ENCODE measurements at places on chromosomes 2 and 18.

GRCh38 chr2:202613479-202613878 is 21.3 kb upstream of the FAM117B start:
- DNase-seq, result no peak

GRCh38 chr2:8535821-8536685 is 145.8 kb upstream of the ID2 start:
- no peak for DNase-seq

DNA sequence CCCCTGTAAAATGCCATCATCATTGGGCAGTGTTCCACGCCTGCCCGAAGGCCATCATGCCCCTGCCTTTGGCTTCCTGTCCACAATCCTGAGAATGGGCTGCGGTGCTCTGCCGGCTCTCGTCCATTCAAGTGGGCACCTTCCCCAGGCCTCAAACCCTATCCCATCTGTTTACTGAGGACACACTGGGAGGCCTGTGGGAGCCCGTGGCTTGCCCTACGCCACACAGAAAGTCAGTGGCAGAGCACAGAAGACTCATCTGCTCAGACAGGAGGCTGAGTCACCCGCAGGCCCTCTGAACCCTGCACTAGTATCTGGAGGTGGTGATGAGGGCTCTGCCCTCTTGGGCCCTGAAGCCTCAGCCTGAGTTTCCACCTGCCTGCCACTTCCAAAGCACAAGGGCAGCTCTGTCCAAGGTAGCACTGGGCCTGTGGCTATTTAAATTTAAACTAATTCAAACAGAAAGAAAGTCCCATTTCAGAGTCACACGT is 19.1 kb upstream of the ANKRD53 start:
- DNase-seq, result no peak

DNA sequence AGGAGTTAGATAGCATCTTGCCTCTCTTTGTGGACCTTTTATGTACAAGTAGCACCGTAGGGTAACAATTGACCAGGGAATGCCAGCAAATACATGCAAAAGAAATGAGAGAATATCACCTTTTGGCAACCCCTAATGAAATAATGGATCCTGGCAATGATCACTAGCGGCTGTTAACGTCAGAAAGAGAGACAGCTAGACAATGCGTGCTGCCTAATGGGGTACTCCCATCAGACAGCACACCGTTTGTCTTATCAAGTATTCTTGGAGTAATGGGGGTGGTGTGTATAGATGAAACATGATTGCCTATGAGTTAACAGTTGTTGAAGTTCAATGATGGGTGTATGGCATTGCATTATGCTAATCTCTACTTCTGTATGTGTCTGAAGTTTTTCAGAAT is 1.6 kb downstream of the ELAC1 start:
- no peak for DNase-seq

DNA sequence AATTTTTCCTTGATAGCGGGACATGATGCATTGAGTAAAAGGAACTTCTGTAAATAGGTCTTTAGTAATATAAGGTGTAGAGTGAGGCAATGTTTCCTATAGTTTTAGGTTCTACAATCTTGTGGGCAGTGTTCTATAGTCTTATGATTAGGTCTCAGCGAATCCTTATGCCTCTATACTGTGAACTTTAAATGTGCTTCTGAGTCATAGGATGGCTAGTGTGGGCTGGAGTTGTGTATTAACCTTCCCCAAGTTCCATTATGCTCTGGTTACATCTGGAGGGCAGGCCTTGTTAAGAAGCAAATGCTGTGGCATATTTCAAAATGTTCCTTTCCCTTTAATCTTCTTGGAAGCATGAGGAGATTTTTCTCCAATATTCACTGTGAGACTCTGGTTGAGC is 73.5 kb downstream of the ROCK2 start:
- DNase-seq, result no peak

GRCh38 chr2:238864207-238865014 is 16.5 kb downstream of the TWIST2 start:
- no peak for DNase-seq

GRCh38 chr2:70461414-70461813 is 92.2 kb downstream of the TGFA start:
- DNase-seq, result no peak

DNA sequence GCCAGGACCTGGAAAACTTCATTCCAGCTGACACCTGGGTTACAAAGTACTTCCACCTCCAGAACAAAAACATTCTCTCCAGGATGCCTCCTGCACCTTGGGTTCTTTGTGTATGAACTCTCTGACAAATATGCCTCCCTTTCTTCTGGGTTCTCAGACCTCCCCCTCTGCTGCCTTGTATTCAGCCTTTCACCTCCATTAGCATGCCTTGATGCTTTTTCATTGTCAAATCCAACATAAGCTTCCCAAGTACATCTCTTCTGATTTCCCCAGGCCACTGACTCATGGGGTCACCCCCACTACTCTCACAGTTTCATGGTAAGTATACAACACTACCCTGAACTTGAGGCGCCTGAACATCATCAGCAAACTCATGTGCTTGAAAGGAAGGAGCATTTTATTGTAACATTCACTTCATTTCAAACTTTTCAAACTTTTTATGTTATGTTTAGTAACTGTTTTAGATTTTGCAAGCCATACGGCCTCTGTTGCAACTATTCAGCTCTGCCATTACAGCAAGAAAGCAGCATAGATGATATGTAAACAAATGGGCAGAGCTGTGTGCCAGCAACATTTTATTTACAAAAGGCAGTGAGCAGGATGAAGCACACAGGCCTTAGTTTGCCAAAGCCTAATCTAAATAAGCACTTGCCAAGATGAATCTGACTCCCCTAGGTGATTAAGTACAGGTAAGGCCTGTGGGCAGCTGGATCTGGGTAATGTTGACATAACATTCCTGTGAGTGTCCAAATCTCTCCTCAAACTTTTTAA is 32.5 kb upstream of the MRPS9 start:
- no peak for DNase-seq

DNA sequence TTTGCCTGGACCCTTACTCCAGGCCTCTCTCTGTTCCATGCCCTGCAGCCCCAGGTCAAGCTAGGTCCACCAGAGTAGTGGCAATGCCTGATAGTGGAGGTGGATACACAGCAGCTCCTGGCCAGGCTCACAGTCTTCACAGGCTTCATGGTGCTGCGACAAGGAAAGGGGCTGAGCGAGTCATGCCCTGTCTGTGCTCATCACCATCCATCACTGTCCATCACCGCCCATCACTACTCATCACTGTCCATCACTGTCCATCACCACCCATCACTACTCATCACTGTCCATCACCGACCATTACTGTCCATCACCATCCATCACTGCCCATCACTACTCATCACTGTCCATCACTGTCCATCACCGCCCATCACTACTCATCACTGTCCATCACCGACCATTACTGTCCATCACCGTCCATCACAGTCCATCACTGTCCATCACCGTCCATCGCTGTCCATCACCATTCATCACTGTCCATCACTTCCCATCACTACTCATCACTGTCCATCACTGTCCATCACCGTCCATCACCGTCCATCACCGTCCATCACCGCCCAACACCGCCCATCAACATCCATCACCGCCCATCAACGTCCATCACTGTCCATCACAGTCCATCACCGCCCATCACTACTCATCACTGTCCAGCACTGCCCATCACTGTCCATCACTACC is 57.1 kb upstream of the OTOS start:
- no peak for DNase-seq

- no peak for DNase-seq
Measured at GRCh38 chr2:85011747-85012146, 40.8 kb downstream of the KCMF1 start.

- no peak for DNase-seq
Measured at GRCh38 chr2:238742664-238743063, 105.2 kb upstream of the TWIST2 start.

- no peak for DNase-seq
Measured at GRCh38 chr2:104504331-104505073, 349.4 kb upstream of the POU3F3 start.

GRCh38 chr2:33100921-33101320 is 154.2 kb downstream of the LTBP1 start:
- DNase-seq, result no peak

DNA sequence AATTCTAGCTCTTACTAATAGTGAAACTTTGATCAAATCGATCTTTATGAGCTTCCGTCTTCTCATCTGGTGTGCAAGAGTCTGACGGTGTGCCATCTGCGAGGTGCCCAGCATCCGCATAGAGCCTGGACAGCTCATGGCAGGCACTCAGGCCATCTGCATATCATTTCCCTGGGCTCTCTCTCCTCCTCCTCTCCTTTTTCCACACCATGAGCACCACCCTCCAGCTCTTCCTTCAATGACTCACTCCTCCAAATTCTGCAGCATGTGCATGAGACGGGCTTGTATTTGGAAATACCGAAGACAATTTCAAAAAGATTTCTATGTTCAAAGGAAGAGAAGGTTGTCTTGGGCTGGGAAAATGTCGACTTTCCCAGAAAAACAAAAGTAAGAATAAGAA is 161.1 kb downstream of the CCBE1 start:
- DNase-seq, result no peak

GRCh38 chr2:100211521-100211920 is 69.1 kb upstream of the AFF3 start:
- DNase-seq, result no peak

GRCh38 chr2:69213782-69214181 is 173.2 kb downstream of the GFPT1 start:
- DNase-seq, result no peak

DNA sequence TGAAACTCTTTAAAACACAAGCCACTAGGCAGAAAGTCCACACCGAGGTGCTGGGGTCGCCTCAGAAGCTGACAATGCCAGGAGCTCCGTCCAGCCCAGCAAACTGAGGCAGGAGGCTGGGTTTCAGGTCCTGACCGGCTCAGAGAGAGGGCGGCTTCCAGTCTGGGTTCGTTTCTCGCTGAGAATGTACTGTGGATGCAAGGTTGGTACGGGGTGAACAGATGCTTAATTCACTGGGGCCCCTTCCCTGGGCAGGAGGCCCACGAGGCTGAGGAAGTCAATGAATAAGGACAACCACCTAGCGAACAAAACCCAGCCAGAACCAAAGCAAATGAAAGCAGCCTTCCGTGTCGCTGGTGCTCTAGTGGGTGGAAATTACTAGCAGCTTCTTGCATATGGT is 142.0 kb downstream of the RTP5 start:
- DNase-seq, result no peak

DNA sequence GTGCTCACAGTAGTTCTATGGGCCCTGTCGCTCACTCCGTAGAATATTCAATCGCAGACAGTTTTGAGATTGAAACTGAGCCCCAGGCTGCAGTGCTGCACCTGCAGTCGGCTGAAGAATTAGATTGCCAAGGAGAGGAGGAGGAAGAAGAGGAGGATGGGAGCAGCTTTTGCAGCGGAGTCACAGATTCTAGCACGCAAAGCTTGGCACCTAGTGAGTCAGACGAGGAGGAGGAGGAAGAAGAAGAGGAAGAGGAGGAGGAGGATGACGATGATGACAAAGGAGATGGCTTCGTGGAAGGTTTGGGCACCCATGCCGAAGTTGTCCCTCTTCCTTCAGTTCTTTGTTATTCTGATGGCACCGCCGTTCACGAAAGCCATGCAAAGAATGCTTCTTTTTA is 115.2 kb downstream of the GALNT3 start:
- DNase-seq, result no peak

DNA sequence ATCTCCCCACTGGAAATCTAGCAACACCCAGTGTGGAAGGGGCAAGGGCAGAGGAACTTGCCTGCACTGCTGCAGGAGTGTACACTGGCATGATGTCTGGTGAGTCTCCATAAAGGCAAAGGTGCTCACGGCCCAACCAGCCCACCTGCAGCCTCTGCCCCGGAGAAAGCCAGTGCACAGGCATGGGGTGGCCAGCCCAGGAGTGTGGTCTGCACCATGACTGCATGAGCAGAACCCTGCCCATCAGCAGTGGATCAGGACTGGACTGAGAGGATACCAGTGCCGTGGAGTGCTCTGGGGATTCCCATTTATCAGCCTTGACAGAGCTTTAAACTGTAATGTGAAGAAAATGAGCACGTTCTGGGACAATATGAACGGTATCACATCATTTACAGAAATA is 342.6 kb upstream of the HS6ST1 start:
- DNase-seq, result no peak

GRCh38 chr18:59279722-59280121 is 6.5 kb upstream of the RAX start:
- no peak for DNase-seq

GRCh38 chr18:63119647-63120046 is 199.9 kb downstream of the BCL2 start:
- no peak for DNase-seq

DNA sequence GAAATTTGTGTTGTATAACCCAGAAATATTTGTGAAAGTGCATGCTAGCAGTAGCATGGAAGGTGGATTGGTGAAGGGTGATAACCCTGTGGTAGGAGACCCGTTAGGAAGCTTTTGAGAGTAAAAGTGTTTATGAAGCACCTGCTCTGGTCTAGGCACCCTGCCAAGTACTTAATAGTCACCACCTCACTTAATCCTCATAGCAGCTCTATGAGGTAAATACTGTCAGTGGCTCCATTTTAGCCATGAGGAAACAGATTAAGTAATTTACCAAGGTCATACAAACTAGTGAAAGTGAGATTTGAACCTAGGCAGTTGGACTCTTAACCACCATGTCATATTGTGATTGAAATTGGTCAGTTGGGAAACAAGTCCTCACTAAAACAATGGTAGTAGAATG is 66.8 kb downstream of the TET3 start:
- no peak for DNase-seq

DNA sequence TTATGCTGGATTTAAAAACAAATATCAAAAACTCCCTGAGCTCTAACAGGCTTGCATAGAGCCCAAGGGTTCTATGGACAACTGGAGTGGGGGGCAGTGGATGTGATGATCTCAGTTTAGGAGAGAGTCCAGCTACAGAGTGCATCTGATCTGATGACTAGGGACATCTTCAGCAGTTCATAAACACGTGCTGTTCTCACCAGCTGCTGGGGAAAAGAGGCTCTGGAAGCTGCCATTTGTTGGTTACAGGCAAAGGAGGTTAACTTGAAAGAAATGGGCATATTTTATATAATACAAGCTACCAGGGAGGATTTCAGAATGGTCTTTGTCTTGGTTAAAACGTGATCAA is 36.0 kb upstream of the ZNF396 start:
- no peak for DNase-seq

DNA sequence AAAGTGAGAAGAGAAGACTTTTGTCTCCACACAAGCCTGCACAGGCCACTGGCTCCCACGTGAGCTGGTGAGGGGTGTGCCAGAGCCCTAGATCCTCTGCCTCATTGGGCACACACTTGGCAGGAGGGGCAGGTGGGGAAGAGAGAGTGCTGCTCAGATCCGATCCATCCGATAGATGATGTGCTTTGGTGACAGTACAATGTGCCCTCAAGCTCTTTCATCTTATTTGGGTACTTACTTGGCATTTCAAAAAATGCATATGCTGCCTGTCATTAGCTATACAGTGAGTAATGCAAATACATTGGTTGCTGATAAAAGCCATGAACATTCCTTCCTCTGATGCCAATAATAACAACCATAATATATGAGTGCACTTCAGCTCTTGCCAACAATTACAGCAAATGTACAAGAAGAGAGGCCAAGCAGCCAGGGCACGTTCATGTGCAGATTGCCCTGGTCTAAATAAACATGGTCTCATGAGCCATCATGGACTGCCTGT is 255.3 kb downstream of the VAPA start:
- no peak for DNase-seq

Measured in activated T-helper 1 cell treated with anti-CD3 and anti-CD28 coated beads, Interleukin-2, amount 50 U/mL, for 16 hours (primary cell).